ENCODE measurements at places on chromosomes 1 and 21.

DNA sequence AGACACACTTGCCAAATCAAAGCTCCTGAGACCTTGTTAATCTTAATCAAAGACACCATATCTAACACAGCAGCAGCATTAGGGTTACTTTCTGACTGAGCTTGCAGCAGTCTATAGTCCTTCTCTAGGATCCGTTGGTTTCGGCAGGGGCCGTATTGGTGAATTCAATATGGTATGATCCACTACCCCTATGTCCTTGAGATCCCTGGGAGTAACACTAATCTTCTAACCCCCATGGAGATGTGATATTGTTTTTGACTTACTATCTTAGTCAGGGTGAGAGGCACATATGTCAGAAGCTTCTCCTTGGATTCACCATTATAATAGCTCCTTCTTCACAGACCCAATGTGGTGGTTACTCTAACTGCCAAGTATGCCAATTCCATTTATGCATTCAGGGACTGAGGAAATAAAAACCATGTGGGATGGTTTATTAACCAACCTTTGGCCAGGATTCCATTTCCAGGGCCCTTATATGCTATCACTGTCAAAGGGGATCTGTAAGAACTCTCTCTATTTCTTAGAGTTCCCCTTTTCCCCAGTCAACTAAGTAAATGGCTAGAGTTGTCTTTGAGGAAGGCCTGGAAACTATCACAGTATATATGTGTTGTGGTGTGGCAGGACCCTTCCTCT, 673.6 kb upstream of the USP24 start:
- no peak for DNase-seq

DNA sequence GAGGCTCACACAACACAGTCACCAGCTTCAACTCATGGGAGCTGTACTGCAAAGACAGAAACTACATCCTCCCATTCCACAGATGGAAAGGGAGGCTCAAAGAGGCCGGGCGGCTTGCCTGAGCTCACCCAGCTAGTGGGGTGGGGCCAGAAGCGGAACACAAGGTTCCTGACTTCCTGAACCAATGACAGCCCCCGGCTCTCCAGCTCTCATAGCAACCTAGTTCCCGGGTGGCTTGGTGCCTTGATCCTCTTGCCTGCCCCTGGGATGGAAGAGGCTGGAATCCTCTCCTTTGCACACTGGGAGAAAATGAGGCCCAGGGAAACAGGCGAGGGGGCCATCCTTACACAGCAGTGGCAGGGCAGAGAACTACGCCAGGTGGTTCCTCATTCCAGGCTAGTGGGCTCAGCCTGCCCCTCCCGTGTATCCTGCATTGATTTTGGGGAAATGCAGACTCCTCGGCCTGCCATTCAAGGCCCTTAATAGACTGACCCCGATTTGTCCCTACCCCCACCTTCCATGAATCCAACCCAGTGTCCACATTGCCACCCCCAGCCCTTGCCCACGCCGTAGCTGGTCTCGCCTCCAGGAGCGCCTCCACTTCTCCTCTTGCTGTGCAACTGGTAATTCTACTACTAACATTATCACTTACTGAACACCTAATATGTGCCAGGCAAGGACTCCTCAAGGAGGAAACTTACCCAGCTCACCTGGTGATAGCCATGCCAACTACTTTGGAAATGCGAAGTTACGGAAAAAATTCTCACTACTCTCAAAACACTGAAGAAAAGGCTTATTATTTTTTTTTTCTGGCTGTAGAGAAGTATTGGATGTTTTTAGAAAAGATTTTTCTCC, 5.0 kb downstream of the RAP1GAP start:
- no peak for DNase-seq

GRCh38 chr21:34530261-34530660, 18.3 kb upstream of the KCNE1 start:
- DNase-seq = no peak

DNA sequence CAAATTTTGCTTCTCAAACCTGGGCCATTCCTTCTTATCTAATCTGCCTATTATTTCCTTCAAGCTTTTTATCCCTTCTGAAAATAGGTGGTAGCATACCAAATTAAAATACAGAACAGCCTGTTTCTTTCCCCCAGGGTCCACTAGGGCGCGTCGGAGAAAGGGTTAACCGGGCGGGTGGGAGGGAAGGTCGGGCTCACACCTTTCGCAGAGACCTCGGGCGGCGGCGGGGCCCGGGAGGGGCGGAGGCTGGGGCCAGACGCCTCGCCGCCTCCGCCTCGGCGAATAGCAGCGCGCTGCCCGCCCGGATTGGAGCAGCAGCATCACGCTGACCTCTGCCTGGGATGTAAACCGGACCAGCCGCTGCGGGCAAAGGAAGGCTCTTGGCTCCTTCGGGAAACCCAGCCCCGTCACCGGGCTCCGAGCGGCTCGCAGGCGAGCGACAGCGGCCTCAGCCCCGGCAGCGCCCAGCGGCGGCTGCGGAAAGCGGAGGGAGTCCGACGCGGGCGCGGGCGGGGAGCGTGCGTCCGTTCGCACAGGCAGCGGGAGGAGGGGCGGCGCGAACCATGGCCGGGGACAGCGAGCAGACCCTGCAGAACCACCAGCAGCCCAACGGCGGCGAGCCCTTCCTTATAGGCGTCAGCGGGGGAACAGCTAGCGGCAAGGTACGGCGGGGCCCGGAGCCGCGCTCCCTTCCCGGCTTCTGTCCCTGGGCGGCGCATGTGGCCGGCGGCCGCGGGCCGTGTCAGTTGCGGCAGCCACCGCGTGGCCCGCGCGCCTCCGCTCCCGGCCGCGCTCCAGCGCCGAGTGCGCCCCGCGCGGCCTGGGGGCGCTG, at the start of gene UCK2:
Gene UCK2 (plus strand): TSS at position 347 of the 835 bp plus-strand sequence. CDS start 220 bp downstream, at position 567.
- DNase-seq = peak; percentile 20

GRCh38 chr1:180940445-180940844, 27.7 kb downstream of the KIAA1614 start:
- no peak for DNase-seq

DNA sequence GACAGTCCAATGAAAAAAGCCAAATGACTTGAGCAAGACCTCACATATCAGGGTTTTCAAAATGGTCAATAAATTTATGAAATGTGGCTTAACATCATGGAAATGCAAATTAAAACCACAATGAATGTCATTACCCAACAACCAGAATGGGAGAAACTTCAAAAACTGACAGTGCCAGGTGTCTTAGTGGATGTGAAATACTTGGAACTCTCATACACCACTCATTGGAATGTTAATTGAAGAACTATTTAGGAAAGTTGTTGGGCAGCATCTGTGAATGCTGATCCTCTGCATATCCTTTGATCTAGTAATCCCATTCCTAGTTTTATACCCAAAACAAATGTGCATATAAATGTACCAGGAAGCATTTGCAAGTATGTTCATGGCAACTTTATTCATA, 19.2 kb upstream of the BACH1 start:
- no peak for DNase-seq
